ENCODE measurements at places on chromosomes 4 and X.
A peak's percentile ranks its signal among the peaks of the same experiment; 100 is the strongest.

DNA sequence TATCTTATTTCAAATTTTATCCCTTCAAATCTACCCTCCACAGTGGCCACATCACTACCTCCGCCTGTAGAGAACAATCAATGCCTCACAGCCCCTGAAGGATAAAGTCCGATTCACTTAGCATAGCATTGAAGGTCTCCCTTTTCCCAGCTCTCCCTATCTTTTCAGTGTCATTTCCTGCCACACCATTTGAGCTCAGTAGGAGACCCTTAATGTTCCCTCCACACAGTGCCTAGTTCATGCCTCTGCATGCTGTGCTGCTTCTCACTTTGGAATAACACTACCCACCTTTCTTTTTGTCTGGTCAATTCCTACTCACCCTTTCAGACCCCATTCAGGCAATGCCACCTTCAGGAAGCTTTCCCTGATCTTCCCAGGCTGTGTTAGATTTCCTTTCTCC lies 23.6 kb upstream of the SCOC start:
- no peak for DNase-seq

- peak; percentile 16 for DNase-seq
Measured at GRCh38 chr4:87179751-87180150, 40.7 kb downstream of the KLHL8 start.

DNA sequence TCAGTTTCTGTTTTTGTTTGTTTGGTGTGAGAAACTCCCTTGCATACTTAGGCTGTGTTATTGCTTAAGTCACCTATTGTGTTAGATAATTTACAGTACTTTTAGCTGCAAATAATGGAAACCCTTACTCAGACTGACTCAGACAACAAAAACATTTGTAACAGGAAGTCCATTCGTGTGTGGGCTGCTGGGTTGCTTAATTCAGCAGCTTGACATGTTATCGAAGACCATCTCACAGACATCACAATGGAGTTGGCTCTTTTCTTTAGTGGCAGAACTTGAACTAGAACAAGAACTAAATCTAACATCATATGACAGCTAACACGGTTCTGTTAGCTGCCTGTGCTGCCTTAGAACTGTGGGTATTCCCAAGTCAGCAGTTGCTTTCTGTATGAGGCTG lies 9.9 kb upstream of the GABRE start:
- DNase-seq: peak; percentile 51

DNA sequence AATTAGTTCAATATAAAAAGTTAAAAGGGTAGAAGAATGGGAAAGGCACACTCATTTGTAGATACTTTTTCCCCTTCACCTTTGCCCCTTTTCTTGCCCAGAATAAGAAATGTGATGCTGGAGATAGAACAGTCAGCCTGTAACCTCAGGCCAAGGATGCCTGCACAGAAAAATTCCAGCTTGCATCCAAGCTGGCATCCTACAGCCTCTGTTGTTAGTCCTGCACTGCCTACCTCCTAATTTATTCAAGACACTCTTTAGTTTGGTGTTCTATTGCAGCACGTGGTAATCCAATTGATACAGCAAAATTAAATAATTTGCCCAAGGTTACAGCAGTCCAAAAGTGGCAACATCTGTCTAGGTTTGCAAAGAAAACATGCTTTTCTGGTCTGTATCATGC lies 9.7 kb upstream of the USO1 start:
- DNase-seq: no peak

DNA sequence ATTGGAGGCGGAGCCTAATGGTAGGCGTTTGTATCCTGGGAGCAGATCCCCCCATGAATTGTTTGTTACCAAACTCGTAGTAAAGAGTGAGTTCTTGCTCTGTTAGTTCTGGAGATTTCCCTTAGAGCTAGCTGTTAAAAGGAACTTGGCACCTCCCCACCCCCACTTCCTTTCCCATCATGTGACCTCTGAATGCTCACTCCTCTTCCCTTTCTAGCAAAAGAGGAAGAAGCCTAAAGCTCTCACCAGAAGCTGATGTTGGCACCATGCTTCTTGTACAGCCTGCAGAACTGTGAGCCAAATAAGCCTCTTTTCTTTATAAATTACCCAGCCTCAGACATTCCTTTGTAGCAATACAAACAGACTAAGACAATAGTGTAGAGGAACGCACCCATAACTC lies 13.8 kb upstream of the ATOH1 start:
- no peak for DNase-seq

GRCh38 chr4:80507077-80507476 lies 171.5 kb downstream of the CFAP299 start:
- DNase-seq: no peak

DNA sequence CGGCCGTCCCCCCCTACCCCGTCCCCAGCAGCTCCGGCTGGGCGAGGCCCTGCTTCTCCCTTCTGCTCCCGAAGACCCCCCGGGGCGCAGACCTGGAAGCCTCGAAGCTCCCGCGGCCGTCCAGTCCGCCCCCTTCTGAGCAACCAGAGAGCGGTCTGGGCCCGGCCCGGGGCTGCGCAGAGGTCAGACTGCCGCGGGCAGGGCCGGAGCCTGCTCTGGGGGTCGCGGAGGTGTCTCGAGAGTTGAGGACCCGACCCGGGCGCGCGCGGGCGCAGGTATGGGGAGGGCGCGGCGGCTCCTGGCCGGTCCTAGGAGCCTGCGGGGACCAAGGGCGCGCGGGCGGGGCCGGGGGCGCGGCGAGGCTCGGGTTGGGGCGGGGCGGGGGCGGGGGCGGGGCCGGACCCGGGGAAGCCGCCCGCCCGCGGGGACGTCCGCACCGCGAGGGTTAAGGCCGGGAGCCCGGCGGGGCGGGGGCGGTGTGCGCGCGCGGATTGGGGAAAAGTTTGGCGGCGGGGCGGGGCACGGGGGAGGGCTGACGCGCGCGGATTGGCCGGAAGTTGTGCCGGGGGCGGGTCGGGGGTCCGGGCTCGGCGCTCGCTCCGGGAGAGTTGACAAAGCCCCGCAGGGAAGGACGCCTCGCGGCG lies at the start of gene FGFRL1:
Gene FGFRL1, plus strand, starts transcription at position 605 of the 644 bp plus-strand sequence. CDS start 860 bp downstream, outside the sequence.
- DNase-seq: peak; percentile 98

GRCh38 chrX:108270280-108270679 lies 167.9 kb downstream of the COL4A6 start:
- DNase-seq: no peak
